ENCODE measurements at places on chromosomes 2 and 18.

- DNase-seq, result no peak
Measured at GRCh38 chr2:231663458-231664212, 44.7 kb upstream of the PTMA start.

- no peak for DNase-seq
Measured at GRCh38 chr2:77144772-77145171, 377.4 kb downstream of the LRRTM4 start.

- DNase-seq, result peak; percentile 32
Measured at GRCh38 chr2:143034292-143035074, 94.7 kb upstream of the ARHGAP15 start.

- no peak for DNase-seq
Measured at GRCh38 chr2:197513915-197514314, 2.0 kb upstream of the MOB4 start.

- no peak for DNase-seq
Measured at GRCh38 chr2:147355706-147356105, 489.1 kb upstream of the ACVR2A start.

GRCh38 chr2:151945602-151946001, 117.4 kb upstream of the ARL5A start:
- no peak for DNase-seq

DNA sequence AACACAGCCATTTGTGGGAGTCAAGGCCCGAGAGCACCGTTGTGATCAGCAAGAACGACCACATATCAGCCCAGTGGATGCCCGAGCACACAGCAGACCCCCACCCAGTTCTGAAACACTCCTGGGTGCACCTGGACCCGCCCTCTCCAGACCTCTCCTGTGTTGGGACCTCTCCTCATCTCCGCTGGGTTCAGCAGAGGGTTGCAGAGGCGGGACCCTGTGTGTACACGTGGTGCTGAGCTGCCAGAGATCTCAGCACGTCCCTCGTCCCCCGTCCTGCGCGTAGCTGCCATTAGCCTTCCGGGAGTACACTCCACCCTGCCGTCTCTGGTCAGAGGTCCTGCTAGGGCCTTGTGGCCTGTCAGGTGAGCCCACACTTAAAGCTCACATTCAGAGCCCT, 51.7 kb downstream of the ADI1 start:
- DNase-seq, result no peak

DNA sequence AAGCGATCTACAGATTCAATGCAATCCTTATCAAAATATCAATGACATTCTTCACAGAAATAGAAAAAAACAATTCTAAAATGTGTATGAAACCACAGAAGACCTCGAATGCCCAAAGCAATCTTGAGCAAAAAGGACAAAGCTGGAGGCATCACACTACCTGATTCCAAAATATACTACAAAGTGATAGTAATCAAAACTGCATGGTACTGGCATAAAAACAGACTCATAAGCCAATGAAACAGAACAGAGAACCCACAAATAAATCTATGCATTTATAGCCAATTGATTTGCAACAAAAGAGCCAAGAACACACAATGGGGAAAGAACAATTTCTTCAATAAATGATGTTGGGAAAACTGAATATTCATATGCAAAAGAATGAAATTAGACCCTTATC, 99.2 kb downstream of the POLR1A start:
- no peak for DNase-seq

DNA sequence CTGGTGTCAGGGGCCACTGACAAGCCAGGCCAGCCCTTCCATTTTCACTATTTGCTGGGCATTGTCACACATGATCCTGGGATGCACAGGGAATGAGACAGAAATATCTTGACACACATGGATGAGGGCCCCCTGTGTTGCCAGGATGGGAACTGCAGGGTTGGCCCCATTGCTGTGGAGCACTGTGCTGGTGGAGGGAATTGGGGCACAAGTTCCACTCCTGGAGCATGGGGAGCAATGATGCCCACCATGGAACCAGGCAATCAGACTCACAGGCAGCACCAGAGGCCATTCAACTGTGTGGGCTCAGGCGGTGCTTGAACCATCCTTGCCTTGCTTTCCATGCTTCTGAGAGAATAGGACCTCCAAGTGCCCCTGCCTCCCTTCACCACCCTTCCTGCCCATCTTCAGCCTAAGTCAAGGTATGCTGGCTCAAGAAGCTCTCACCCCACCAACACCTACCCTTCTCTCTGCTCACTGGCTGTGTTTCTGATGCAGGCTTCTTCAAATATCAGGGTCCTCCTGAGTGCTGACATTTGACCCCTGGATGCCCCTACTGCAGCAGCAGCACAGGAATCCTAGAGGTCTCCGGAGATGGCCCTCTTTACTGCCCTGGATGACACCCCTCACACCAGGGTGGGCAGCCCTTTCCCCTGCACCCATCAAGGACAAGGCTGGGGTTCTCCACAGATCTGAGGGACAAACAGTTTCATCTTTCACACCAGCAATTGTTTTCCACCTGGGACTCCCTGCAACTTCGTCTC, 11.0 kb downstream of the ADRA2B start:
- DNase-seq, result peak; percentile 9

Data from activated T-cell treated with anti-CD3 and anti-CD28 coated beads, Interleukin-2, amount 50 U/mL, for 1 hour (primary cell).